ENCODE measurements at places on chromosomes 4 and X.
A peak's percentile ranks its signal among the peaks of the same experiment; 100 is the strongest.

DNA sequence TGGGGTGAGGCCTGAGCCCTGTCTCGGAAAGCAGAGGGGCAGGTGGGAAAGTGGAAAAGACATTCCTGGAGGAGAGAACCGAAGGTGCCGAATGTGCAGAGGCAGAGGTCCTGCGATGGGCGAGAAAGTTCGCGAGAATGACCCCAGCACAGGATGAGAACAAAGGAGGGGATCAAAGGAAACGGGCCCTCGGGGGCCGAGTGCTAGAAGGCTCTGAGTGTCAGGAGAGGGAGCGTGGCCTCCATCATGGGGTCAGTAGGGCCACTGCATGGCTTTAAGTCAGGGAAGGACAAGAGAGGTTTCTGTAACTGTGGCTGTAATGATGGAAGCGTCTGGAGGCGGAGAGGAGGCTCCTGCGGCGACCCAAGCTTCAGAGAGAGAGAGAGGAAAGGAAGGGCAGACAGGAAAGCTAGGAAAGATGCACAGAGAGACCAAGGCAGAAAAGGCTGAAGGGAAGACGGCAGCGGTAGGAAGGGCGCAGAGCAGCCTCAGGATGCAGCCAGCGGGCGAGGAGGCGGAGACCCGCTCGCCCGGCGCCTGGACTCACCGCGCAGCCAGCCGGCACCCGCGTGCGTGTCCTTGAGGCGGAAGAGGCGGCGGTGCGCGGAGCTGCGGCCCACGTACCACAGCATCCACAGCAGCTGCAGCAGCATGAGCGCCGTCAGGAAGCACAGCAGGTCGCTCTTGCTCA is 669 bp downstream of the OTOP1 start:
- DNase-seq: no peak

GRCh38 chrX:41946989-41947612 is 23.7 kb upstream of the CASK start:
- DNase-seq: no peak

GRCh38 chr4:7322166-7322991 is 112.4 kb downstream of the PSAPL1 start:
- DNase-seq: no peak

- no peak for DNase-seq
Measured at GRCh38 chrX:66074920-66075879, 35.3 kb upstream of the VSIG4 start.

DNA sequence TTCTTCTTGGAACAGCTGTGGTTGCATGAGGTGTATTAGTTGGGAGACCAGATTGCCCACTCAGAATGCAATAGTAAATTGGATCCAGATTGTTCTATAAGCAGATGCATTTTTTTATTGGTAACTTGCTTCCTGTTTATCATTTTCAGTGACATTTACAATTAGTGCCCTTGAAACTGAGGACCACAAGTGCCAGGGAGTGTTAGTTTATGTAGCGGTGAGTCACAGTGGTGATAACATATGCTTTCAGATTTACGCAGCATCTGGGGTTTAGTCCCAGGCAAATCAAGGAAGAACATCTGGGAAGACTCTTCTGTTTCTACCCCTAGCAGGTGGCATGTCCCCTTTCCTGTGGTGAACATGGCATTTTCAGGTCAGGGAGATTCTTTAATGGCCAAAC is 24.1 kb downstream of the FRMPD4 start:
- no peak for DNase-seq

- no peak for DNase-seq
Measured at GRCh38 chr4:67236788-67237187, 308.5 kb downstream of the CENPC start.

DNA sequence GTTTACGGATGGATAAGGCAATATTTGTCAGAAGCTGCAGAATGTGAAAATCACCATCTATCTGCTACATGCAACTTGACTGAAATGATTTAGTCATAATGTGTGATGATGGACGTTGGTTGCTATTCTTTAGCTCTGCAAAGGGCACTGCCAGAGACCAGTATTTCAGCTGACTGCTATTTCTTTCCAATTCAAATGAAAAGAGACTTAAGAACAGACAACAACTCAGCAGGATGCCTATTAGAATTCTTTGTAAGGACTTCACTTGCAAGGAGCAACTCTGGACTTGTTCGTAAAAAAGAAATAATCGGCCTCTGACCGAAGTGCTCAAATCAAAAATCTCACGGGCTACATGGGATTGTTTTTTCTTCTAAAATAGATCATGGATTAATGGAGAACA is 262.7 kb downstream of the DHX15 start:
- DNase-seq: no peak

DNA sequence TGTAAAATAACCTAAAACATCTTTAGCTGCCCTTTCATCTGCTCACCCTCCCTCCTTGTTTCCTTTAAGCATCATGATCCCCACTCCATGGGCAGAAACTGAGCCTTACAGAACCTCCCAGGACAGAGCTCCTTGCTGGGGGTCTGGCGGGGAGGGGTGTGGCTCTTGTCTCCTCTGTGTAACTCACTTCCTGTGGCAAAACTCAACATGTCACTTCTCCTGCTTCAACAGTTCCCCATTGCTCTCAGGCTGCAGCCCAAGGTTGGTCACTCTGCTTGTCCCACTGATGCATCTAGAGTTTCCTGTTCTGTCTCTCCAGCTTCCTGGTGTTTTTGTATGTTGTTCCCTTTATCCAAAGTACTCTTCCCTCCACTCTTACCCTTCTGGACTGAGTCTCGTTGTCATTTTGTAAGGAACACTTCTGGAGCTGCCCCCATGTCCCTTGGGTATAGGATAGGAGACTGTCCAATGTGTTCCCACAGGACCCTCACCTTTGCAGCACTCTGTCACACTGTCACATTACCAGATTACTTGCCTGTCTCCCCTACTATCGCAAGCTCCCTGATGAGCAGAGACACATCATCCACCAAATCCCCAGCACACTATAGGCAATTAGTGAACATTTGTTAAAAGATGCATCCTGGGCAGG is 19.6 kb downstream of the TMEM31 start:
- no peak for DNase-seq

DNA sequence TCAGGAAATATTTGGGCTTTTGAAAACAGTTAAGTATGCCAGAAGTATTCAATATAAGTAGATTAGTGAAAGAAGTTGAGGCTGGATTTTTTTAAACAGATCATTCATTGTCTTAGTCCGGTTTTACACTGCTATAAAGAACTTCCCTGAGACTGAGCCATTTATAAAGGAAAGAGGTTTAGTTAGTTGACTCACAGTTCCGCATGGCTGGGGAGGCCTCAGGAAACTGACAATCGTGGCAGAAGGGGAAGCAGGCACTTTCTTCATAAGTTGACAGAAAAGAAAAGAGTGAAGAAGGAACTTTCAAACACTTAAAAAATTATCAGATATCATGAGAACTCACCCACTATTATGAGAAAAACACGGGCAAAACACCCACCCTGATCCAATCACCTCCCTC is 31.1 kb upstream of the CYLC1 start:
- no peak for DNase-seq

DNA sequence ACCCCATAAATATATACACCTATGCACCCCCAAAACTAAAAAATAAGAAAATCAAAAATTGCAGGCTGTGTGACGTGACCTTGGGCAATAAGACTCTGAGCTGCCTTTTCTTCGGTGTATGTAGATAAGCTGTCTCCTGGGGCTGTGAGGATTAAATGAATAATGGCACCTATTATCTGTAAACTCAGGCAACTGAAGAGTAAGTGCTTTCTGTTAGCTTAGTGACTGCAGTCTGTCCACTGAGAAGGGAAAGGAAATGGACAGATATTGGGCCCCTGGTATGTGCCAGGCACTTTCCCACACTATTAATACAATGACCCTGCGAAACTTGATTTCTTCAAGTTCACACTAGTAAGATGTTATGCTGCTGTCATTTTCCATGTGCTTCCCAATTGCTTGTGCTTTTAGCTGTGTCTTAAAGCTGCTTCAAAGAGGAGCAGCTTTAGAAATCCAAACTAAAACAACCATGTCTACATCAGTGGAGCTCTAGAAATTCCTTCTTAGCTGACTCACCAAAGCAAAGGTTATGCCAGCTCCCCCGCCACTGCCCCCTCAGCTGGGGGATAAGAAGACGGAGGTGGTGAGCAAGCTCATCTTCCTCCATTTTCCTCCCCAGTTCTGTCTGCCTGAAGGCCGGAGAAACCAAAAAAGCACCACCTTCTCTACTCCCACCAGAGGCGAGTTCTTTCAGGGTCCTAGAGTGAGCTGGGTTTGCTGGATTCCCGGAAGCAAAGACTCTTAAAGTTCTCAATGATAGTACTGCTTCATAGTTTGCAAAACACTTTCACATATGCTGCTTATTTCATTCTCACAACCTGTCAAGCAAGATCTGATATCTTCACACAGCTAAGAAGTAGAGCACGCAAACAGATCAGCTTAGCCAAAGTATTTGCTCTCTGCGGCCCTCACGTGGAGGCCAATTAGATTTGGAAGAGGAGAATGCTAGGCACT is 8.8 kb upstream of the DGAT2L6 start:
- DNase-seq: peak; percentile 33

GRCh38 chr4:15398001-15398400 is 29.8 kb upstream of the C1QTNF7 start:
- no peak for DNase-seq

GRCh38 chr4:99885063-99885664 is 9.1 kb downstream of the LAMTOR3 start:
- no peak for DNase-seq

GRCh38 chr4:165403637-165404036 is 24.8 kb downstream of the CPE start:
- DNase-seq: no peak

GRCh38 chr4:87559090-87559837 is 30.1 kb upstream of the SPARCL1 start:
- DNase-seq: peak; percentile 55

DNA sequence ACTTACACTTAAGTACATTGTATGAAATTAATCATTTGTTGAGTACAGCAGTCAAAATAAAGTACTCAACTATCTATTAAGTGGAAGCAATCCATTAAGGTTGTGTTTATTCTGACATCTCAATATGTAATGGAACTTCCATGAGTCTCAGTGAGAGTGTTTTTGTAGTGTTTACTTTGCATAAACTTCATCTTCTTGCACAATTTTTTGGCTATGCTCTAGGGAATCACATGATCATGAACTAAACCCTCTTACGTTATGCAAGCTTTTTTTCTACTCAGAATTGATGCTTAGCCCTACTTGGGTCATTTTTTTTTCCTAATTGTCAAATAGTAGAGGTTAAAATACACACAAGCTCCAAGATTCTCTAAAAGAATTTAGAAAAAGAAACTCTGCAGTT is 21.1 kb upstream of the PIGA start:
- DNase-seq: no peak

DNA sequence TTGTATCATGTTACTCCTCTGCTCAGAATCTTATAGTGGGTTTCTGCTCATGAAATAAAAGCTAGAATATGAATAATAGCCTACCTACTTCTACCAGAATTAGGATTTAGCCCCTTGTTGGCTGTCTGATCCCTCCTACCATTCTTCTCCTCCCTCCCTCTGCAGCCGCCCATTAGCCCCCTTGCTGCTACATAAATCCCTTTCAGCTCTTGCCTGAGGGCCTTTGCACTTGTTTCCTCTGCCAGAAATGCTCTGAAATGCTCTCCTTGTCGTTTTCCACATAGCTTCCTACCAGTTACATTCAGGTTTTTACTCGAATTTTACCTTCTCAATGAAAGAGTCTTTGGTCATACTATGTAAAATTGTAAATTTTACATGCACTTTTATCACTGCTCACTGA is 159.2 kb downstream of the ADGRL3 start:
- DNase-seq: no peak

- DNase-seq: no peak
Measured at GRCh38 chr4:138522366-138522765, 280.2 kb upstream of the SLC7A11 start.

- peak; percentile 60 for DNase-seq
Measured at GRCh38 chrX:18354369-18355223, at the start of gene SCML2. SCML2 (minus strand) TSS chrX:18354688; CDS start chrX:18334071, 20,617 bp downstream.

GRCh38 chr4:76600447-76600846 is 165.4 kb downstream of the SHROOM3 start:
- no peak for DNase-seq

- peak; percentile 19 for DNase-seq
Measured at GRCh38 chr4:138981930-138982390, 33.6 kb upstream of the NOCT start.

DNA sequence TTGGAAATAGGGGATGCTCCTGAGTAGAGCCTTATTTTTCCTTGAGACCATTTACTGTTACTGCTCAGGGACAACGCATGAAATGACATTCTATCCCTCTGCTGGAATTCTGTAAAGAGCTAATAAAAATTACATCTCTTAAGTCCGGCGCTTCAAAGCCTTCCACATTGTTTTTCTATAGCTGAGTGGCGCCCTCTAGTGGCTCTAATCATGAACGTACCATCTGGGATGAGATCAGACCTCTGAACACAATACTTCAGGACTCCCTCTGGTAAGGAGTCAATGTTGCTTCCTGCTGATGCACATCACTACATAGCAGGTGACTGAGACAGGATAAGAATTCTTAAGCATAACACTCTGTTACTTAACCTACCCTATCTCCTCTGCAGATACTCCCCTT is 6.0 kb downstream of the HMGN5 start:
- no peak for DNase-seq

- DNase-seq: peak; percentile 64
Measured at GRCh38 chrX:72477781-72478181, 94.9 kb downstream of the HDAC8 start.

All from right hindlimb (tissue), 1 donor.